Breast epithelium (tissue), 4 donors: ENCODE measurements at places on chromosomes 1 and 21. TPM values are rescaled to one million over a fixed set of nuclear protein-coding genes. Genes with fewer than 3 reads are reported as not detected.

Gene UMODL1
- total RNA-seq, result not detected

DNA sequence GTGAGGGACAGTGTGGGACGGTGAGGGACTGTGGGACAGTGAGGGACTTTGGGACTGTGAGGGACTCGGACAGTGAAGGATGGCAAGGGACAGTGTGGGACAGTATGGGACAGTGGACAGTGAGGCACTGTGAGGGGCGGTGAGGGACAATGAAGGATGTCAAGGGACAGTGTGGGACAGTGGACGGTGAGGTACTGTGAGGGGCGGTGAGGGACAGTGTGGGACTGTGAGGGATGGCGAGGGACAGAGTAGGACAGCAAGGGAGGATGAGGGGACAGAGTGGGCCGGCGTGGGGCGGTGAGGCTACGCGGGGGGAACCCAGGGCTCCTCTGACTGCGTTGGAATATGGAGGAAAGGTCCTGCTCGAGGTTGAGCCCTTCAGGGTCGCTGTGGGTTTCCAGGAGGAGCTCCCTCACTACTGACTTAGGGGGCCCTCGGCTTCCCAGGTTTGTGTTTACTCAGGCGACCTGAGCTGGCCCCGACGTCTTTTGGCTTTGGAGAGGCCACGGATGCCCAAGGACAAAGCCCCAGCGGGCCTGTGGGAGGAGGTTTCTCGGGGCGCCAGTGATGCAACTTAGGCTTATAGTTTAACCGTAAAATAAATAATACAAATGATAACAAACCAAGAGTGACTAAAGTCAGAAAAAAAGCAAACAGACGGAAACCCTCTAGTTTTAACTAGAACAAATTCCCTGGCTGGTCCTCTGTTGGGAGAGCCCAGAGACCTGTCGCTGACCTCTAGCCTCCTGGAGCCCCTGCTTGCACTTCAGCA lies 1.1 kb upstream of the ERRFI1 start:
- no peak for DNase-seq

DNA sequence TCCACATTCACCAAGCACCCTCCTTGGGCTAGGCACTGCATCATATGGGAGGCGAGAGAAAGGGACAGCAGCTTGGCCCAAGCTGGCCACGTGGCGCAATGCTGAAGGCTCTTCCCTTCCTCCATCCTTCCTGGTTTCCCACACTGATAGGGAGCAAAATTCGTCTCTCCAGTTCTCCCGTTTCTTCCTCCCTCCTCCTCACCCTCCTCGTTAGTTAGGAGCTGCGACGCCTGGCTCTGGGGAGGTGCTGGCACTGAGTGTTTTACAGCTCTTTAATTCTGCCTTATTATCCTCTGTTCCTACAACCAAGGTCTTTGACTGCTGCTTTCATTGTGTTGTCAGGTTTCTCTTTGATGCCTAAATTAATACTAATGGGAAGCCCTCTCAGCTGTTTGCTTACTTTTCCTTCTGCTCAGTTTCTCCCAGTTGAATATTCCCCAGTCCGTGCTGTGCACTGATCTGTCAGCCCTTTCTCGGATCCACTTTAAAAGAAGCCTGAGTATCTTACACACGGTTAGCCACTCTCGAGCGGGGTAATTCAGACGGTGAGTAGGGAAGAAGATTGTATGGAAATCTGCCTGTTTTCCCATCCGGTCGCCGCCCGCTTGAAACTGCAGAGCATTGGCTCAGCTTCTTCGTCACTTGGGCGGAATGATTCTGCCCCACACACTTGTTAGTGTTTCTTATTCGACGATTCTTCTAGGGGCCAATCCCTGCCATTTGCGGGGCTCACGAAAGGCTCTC lies 56.2 kb upstream of the SMYD2 start:
- DNase-seq, result no peak

- no peak for DNase-seq
Measured at GRCh38 chr1:166489670-166490436, 323.1 kb upstream of the FAM78B start.

GRCh38 chr1:3135073-3135702 lies 66.2 kb downstream of the PRDM16 start:
- no peak for DNase-seq

Gene HRNR
- not detected for total RNA-seq

Gene OXCT2
- 0.66 TPM for total RNA-seq

DNA sequence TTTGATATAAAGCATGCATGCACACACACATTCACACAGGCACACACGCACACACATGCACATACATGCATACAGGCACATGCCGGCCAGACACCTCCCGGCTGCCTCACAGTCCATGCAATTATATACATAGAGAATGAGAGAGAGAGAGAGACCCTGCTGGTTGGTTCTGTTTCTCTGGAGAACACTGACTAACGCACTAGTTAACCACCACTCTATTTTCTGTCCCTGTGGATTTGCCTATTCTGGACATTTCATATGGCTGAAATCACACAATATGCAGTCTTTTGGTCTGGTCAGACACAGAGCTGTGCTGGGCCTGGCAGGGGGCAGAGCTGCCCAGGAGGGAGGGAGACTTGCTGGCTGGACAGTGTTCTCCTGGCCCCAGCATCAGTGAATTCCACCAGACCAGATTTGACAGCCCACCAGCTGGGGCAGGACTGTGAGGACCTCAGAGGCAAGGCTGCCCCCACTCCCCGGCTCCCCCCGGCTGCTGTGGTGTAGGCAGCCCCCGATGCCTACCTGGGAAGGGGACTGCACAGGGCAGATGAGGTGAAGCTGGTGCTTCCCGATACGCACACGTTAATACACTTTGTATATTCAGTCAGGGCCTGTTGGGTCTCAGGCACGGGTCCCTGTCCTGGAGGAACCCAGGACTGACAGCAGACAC lies 152.2 kb downstream of the NPHP4 start:
- DNase-seq, result no peak

Gene NPHS2
- not detected for total RNA-seq

- no peak for DNase-seq
Measured at GRCh38 chr1:150529017-150529416, 13.5 kb downstream of the FALEC start.

Gene MCOLN3
- total RNA-seq, result 13.6 TPM

Gene FTCD
- total RNA-seq, result not detected

Gene RGS16
- 1.3 TPM for total RNA-seq

Gene PWP2
- 9.5 TPM for total RNA-seq

Gene TAS1R3
- total RNA-seq, result 0.16 TPM

Gene VANGL2
- 0.48 TPM for total RNA-seq

- no peak for DNase-seq
Measured at GRCh38 chr1:234970401-234970730, 158.3 kb downstream of the TOMM20 start.

Gene ADAM30
- total RNA-seq, result not detected

Gene TNNI3K
- 2.5 TPM for total RNA-seq

DNA sequence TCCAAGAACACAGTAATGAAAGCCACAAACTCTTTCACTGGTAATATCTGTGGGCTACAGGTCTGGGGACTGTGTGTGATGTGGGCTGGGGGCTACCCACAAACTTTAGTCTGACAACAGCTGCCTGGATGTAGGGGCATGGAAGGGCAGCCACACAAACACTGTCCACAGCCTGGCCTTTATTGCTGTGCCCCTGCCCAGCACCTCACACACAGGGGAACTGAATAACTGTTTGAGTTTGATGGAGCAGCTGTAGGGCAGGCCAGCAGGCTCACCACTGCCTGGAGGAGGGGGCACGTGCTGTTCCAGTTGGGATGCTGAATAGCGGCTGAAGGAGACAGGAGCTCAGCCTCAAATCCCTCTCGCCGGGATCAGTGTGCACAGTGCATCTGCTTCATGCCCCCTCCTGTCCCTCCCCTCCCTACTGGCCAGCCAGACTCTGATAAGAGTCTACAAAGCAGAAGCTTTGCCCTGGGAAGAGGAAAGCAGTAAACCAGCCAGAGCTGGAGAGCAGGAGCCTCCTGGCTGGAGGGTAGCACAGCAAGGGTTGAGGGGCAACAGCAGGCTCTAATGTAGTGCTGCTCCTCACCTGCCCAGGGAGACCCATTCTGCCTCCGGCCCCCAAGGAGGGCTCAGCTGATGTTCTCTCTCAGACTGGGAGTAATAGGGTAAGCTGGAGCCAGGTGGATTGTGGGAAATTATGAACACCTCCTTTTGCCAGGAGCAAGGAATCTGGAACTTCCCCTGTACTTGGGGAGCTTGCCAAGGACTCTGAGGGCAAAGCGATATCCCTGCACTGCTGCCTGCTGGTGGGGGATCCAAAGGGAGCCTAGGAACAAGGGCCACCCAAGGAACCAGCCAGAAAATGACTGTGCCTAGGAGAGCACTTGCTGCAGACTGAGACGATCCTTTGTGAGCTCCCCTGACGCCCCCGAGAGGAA lies 70.2 kb upstream of the GOLT1A start:
- DNase-seq, result no peak

DNA sequence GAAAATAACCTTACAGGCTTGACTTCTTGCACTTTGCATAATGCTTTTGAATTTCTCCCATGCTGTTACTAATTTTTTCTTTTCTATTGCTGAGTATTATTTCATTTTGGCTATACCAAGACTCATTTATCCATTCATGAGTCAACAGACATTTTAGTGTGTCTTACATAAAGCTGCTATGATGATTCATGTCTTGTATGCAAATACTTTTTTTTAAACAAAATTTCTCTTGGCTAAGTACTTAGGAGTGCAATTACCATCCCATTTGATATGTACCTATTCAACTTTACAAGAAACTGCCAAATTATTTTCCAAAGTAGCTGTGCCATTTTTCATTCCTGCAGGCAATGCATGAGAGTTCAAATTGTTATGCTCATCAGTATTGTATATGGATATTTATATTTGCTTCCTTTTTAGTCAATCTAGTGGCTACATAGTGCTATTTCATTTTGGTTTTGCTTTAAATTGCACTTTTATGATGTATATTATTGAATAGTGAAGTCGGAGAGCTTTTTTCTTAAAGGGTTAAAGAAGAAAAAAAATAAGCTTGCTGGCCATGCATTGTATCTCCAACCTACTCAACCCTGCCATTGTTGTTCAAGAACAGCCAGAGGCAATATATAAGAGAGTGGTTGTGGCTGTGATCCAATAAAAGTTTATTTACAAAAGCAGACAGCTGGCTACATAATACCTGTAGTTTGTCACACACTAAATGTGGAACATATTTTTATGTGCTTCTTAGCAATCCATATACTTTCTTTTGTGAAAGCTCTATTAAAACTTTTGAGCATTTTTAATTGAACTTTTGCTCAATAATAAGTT lies 862.8 kb downstream of the KCNT2 start:
- no peak for DNase-seq

Gene HSD3B2
- not detected for total RNA-seq

- DNase-seq, result no peak
Measured at GRCh38 chr1:207021139-207021861, 11.3 kb downstream of the C1orf116 start.

DNA sequence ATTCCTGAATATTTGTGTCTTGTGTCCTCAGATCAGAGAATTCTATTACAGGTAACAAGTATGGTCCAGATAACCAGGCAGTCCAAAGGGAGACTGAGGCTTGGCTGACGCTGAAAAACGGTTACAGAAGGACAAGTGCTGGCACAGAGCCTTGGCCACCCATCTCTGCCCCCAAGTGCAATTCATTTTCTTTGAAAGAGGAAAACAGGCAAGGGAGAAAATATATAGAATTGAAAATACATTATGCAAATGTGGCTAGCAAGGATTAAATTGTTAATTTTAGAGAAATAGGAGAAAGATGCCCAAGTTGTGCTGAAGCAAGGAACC lies 1.2 kb downstream of the SORT1 start:
- DNase-seq, result no peak

Gene RNU1-3
- under 0.01 TPM for total RNA-seq
